Activated CD8-positive, alpha-beta memory T cell treated with anti-CD3 and anti-CD28 coated beads, Interleukin-2, amount 50 U/mL, for 48 hours (primary cell): ENCODE measurements at places on chromosomes 16 and 17.
A peak's percentile ranks its signal among the peaks of the same experiment; 100 is the strongest.

DNA sequence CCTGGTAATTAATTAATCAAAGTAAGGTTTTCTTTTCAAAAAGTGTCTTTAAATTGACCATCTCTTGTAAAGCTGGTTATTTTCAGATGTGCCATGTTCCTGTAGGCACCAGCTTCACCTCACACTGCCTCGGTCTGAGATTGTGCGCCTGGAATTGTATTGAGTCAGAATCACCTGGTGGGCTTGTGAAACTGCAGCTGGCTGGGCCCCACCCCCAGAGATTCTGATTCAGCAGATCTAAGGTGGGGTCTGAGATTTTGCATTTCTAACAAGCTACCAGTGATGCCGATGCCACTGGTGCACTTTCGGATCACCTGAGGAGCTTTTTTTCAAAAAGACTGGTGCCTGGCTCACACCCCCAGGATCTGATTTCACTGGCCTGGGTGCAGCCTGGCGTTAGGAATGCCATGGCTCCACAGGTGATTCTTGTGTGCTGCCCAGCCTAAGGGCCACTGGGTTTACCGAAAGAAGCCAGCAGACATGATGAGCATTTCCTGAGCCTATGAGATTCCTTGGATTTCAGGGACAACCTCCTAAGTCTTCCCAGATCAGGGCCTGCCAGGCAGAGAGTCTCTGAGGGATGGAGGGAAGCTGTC lies 59.2 kb upstream of the TOB1 start:
- no peak for DNase-seq

DNA sequence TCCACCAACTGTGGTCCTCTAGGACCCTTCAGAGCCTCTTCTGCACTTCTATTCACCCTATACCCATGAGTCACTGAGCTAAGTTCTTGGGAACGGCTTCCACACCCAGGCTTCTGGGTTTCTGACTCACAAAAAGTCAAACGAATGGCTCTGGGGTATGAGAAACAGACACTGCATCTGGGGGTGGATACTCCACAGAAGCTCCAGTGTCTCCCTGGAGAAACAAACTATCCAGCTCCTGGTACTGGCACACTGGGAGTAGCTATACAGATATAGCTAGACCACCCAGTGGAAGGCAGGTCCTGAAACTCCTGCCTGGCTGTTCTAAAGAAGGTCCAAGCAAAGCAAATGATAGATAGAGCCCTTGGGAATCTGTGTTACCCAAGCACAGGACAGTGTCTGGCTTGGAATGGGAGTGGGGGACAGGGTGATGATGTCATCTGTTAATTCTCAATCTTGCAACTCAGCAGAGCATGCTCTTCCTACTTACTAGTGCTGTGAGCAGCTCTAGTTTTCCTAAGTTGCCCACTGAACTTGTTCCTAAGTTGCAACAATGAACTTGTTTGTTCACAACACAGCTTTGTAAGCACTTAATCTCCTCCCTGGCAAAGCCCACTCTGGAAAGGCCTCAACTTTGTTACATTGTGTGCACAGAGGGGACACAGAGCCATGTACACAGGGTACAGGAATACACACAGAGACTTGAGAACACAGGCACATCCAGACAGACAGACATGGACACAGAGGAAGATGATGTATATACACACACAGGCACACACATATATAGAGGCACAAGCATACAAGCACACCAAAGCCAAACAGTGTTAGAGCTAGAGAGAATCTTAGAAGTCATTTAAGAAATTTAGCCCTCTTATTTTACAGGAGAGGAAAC lies 6.7 kb downstream of the MMP28 start:
- DNase-seq, result no peak

- no peak for DNase-seq
Observed at GRCh38 chr17:5585836-5586521, 1.7 kb upstream of the NLRP1 start.

DNA sequence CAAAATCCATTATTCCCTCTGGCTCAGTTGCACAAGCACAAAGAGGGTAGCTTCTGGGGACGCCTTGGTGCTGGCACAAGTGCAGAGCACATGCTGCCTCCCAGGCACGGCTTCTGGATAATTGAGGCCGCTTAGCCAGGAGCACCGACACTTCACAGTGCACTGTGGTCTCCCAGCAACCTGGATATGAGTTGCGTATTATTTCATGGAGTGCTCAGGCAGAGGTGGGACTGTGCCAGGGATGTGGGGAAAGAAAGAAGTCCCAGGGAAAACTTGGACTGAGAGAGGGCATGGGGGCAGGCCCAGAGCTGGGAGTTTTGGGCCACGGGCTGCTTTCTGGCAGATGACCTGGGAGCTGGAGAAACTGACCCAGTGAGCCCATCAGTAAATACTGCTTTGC lies 37.5 kb downstream of the MPRIP start:
- no peak for DNase-seq

DNA sequence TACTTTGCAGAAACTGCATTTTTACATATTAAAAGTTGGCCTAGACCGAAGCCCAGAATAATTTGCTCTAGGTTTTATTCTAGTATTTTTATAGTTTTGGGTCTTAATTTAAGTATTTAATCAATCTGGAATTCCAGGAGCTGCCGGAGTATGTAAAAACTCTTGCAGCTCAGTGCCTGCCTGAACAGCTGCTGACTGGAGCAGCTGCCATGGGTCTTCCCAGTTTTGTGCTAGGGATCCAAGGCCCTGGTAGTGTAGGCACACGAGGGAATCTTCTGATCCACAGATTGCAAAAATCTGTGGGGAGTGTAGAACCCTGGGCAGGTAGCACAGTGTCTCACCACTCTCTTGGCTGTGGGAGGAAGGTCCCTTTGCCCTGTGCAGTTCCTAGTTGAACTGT lies 87.0 kb upstream of the HS3ST3A1 start:
- no peak for DNase-seq

- DNase-seq, result peak; percentile 79
Observed at GRCh38 chr17:63881935-63882601, at the start of gene GH2. Gene GH2, minus strand, starts transcription at chr17:63881944. Its CDS starts 143 bp downstream, at chr17:63881801.

GRCh38 chr16:12697437-12697836 lies 106.2 kb downstream of the CPPED1 start:
- no peak for DNase-seq

GRCh38 chr16:2190659-2191445 lies 5.6 kb downstream of the CASKIN1 start:
- no peak for DNase-seq

GRCh38 chr17:5680766-5681165 lies 96.5 kb upstream of the NLRP1 start:
- DNase-seq, result no peak

DNA sequence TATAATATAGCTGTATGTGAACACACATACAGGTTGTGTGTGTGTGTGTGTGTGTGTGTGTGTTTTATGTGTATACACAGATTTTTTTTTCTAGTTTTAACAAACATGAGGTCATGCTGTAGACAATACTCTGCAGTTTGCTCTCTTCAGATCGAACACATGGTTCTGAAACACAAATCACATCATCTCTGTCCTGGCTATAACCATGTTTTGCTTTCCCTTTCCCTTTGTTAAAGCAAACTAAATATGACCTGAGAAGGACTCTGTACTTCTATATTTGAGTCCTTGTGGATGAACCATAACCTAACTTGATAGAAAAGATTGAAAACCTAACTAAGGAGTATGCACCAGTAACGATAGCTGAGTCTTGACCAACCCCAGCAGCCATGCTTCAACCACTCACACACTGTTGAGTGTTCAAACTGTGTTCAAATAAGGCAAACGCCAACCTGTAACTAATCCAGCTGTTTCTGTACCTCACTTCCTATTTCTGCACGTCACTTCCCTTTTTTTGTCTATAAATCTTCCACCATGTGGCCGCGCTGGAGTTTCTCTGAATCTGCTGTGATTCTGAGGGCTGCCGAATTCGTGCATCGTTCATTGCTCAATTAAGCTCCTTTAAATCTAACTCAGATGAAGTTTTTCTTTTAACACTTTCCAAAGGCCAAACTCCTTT lies 303.8 kb downstream of the HS3ST3B1 start:
- DNase-seq, result no peak
